ENCODE measurements at places on chromosomes 6 and 20.

DNA sequence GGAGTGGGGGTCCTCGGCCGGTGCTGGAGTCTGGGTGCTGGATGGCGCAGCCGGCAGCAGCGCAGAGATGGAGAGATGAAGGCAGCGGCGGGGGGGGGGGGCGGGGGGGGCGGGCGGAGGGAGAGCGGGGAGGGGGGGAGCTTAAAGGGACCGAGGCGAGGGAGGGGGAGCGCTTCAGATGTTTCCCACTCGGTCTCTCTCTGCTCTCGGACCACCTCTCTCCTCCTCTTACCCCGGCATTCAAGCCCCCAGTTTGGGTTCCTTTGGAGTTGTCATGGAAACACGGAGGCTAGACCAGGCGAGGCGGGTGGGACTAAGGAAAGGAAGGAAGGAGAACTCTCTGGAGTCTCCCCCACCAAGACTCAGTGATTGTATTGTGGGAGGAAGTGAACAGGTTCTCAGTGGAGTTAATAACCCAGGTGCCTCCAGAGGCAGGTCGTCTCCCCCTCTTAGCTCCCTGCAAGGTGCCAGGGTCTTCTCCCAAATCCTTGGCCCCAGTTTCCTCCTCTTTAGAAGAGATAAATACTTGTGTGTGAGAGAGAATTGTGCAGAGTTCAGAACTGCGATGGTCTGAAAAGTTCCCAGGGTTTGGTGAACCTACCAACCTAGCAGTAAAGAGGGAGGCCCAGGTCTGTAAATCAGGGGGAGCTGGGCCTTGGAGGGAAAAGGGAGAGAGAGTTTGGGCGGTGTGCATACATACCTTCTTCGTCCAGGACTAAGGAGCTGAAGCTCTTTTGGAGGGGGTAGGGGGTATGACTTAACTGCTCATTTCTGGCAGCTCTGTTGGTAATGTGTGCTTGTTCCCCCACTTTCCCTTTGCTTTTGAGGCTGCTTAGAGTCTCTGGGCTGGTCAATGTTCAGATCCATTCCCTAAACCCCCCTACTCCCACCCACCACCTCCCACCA, at the start of gene PRRT1:
PRRT1 (minus strand) TSS at position 77 of the 906 bp plus-strand sequence. CDS start 112 bp downstream, outside the sequence.
- DNase-seq = no peak

DNA sequence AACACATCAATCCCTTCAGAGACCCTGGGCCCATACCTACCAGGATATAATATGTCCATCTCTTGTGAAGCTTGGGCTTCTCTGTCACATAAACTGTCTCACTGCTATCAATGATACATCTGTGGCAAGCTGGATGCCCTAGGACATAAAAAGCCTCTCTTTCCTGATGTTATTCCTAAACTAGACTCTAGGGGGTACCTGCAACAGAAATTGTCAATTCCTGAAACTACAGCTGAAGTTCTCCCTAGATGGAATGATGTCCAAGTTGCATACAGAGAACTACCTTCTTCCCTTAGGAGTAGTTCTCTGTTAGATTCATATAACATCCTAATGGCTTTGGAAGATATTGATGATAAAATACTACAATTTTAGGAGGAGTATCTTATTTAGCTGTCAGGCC, 35.8 kb downstream of the TBX18 start:
- DNase-seq = peak; percentile 46

DNA sequence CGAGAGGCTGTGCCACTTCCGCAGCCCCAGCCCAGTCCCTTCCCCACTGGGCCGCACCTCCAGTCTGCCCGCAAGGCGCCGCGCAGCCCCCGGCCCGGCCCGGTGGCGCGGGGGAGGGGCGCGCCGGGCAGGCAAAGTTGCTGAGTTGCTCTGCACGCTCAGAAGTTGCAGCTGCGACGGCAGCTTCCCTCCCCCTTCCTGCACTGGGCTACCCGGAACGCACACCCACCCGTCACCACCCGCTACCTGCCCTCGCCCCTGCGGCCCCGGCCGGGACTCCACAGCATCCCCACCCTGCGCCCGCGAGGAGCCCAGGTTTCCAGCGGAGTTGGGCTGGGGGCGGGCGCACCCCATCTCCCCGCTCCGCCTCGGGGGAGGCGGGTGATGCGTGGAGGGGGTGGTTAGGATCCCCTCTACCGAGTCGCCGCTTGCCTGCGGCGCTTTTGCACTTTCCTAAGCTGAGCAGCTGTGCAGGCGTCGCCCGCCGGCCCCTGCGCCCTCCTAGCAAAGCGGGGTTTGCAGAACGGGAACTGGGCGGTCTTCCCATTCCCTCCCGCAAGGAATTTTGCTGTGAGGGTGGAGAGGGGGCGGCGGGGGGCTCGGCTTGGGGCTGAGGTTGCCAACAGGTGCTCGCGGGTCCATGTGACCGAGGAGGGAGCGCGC, 55.9 kb upstream of the RREB1 start:
- peak; percentile 48 for DNase-seq

DNA sequence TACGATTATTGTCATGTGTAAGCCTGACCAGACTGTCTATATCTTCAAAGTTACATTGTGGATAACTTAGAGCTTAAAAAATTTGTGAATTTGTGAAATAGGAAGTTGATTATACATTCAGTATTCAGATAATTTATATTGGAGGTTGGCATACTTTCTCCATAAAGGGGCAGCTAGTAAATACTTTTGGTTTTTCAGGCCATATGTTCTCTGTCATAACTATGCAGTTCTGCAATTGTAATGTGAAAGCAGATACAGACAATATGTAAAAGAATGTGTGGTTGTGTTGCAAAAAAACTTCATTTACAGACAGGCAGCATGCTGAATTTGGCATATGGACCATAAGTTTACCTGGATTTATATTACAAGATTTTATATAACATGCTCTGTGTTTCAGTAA, 29.3 kb downstream of the HSF2 start:
- no peak for DNase-seq

DNA sequence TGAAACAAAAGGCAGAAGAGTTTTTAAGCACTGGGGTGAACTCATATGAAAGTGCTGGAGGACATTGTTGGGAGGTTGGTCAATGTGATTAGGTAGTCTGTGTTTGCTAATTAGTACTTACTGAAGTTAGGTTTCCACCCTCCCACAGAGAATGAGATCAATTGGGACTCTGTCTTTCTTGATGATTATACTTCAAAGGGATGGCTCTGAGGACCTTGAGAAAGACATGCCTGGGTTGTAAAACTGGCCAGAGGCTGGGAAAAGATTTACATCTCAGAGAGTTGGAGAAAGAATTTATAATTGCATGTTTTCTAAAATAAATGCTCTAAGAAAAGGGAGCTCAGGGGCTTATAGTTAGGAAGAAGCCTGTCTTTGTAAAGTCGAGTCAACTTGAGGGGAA, 74.0 kb downstream of the CD109 start:
- DNase-seq = no peak

GRCh38 chr6:150263765-150264404, 104.9 kb upstream of the IYD start:
- DNase-seq = no peak

- no peak for DNase-seq
These were observed 31.6 kb downstream of the CD83 start for GRCh38 chr6:14149053-14149738.

GRCh38 chr20:14344746-14345145, 7.3 kb upstream of the FLRT3 start:
- no peak for DNase-seq

- DNase-seq = no peak
These were observed 516 bp downstream of the TMEM151B start for GRCh38 chr6:44270526-44271405.

DNA sequence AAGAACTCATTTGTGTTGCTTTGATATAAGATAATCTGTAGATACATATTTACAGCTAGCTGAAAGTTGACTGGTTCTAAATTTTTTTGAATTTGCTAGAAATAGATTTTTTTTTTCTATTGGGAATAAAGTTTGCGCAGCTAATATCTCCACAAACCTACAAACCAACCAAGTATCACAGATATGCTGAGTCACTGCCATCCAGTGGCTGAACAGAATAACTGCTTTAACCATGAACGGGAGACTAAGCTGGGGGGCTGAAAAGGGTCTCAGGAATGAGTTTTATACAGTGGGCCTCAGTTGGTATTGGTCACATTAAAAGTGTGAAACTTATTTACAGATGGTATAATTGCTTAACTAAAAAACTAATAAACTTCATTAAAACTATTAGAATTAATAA, 326.7 kb upstream of the CNR1 start:
- DNase-seq = peak; percentile 54

- DNase-seq = peak; percentile 82
These were observed 140.8 kb upstream of the CARMIL1 start for GRCh38 chr6:25138233-25138933.

Measured in iris pigment epithelial cell (primary cell).